ENCODE measurements at places on chromosomes 6 and 20. TPM values are rescaled to one million over a fixed set of nuclear protein-coding genes. Genes with fewer than 3 reads are reported as not detected.

DNA sequence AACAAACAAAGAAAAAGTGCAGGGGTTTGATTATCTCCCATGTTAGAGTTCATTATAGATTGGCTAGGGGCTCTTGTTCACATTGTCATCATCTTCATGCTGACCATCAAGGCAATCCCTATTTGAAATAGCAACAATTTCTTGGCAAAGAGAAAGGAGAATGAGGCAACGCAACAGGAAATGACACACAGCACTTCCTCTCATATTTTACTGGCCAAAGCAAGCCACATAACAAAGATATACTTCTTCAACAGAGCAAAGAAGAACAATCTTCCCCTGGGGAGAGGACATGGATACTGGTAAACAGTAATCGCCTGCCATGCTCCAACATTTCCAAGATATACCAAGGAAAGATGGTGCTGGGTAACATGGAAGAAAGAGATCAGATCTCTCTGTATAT is 29.8 kb downstream of the EPM2A start:
- no peak for DNase-seq

DNA sequence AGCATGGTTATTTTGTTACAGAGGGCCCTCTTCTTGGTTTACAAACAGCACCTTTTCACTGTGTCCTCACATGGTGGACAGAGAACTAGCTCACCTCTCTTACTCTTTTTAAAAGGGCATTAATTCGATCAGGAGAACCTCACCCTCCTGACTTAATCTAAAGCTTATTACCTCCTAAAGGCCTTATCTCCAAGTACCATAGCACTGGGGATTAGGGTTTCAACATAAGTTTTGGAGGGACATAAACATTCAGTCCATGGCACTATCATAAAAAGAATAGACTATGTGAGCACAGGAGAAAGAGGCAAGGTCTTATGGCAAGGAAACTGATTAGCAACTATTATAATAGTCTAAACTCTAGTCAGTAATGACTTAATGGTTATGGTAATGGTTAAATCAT is 736.2 kb upstream of the ADGRB3 start:
- no peak for DNase-seq

DNA sequence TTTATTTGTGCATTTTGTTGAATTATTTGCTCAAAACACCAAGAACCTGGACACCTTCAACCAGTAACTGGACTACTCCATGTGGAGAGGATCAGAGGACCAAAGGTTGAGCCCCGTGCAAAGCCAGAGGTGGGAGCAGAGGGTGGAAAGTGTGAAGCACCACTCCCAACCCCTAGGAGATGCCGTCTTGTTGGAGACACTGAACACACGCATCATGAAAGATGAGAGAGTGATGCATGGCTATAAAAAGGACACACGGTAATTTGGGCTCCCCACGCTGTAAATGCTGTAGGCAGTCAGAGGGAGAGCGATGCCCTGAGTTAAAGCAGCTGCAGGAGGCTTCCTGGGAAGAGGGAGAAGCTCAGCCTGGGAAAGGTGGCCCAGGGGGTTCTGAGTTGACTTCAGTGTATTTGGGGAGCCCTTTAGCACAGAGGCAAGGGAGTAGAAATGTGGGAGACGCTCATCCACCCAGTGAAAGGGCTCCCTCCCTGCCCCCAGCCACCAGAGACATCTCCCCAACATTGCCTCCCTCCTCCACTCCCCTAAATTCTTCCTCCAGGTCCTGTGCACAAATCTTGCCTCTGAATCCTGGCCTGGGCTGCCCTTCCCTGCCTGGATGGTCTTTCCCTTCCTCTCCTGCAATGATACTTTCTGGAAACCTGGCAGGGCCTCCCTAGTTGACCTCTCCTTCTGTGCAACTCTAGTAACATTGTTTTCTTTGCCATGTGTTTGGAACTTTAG is 55.8 kb upstream of the IYD start:
- no peak for DNase-seq

- peak; percentile 79 for DNase-seq
These were observed 578 bp downstream of the RGL2 start for GRCh38 chr6:33297956-33298772.

GRCh38 chr20:23928788-23929187 is 49.2 kb upstream of the CST5 start:
- peak; percentile 52 for DNase-seq

GRCh38 chr6:26400626-26401025 is 1.4 kb upstream of the BTN3A1 start:
- DNase-seq: no peak

- DNase-seq: peak; percentile 22
These were observed 280.6 kb downstream of the FARS2 start for GRCh38 chr6:5541751-5542432.

DNA sequence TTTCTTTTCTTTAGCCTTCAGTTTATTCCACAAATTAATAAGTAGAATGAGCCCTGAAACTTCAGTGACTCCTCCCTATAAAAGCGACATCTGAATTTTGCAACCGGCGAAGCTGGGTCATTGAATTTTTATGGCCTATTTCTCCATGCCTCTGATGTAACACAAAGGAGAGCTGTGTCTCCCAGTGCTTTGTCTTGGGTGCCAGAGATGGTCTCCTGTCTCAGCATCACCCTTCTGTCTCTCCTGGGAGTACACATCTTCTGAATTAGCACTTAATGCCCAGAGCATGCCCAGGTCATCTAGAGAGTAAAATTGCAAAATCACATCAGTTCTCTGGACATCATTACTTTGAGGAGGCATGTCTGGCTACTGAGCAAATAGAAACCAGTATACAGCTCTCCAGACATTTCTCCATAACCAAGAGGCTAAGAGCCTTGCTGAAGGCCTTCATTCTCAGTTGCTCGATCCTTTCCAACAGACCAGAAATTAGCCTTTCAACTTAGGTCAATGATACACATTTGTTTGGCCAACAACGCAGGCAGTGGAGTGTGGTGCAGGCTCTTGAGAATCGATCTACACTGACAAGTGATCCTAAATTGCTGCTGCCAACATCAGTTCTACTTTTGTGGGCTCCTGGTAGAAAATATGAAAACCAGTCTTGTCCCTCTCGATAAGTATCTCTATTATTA is 176.0 kb upstream of the FOXQ1 start:
- DNase-seq: no peak

DNA sequence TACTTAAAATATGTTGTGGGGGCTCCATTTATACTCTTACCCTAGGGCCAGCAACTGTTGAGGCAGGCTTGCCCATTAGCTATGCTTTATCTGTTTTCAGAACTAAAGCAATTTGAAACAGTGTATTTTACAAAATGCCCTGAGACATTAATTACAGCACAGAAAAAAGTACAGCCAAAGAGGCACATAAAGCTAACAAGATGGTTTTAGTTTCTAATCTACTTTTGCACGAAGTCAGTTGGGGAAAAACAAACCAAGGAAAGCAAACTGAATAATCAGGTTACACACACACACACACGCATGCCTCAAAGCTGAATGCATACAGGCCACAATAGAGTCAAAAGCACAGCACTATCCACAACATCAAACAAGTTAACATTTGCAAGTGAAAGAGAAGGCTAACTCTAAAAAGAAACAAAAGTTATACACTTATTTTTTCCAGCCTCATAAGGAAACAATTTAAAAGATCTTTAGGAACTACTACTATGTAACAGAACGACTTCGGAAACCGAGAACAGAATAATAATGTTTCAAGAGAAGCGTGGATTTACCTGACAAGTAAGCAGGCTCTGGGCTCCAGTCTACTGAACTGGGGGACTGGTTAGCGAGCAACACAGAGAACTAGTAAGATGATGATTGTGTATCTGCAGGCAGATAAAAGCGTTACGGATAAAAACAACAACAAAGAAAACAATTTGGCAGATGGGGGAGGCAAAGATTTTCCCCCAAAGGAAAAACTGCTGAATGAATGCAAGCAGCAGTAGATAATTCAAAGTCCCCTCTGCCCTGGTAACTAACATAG is 1.7 kb downstream of the SYCP2 start:
- no peak for DNase-seq

- no peak for DNase-seq
These were observed 34.9 kb upstream of the THBS2 start for GRCh38 chr6:169288591-169288990.

- peak; percentile 32 for DNase-seq
These were observed 306.4 kb downstream of the CD83 start for GRCh38 chr6:14423955-14424354.

- no peak for DNase-seq
These were observed 78.0 kb downstream of the PDE10A start for GRCh38 chr6:165585060-165585459.

The HCK gene
- not detected for total RNA-seq

The MOXD1 gene
- not detected for total RNA-seq

The SUMO4 gene
- total RNA-seq: 5.8 TPM

The OR2H1 gene
- total RNA-seq: not detected

Measured in activated CD4-positive, alpha-beta memory T cell treated with anti-CD3 and anti-CD28 coated beads for 36 hours (primary cell).